ENCODE measurements at places on chromosomes 11 and 22.

DNA sequence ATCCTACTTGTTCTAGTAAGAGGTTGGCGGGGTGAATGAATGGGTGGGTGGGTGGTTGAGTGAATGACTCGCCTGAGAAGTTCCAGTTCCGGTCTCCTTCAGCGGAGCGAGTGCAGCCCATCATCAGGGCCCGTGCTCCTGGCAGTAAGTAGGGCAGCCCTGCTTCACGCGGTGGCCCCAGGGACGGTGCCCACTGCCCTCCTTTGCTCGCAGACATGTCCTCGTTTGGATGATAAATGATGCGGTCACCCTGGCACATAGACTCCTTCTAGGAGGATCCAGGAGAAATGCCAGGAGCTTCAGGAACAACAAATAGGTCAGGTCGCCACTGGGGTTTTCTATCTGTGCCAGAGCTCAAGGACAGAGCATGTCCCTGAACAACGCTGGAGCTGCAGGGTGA, 370.8 kb downstream of the CTTN start:
- DNase-seq: no peak

GRCh38 chr11:92667486-92668152, 301.8 kb upstream of the MTNR1B start:
- DNase-seq: no peak

DNA sequence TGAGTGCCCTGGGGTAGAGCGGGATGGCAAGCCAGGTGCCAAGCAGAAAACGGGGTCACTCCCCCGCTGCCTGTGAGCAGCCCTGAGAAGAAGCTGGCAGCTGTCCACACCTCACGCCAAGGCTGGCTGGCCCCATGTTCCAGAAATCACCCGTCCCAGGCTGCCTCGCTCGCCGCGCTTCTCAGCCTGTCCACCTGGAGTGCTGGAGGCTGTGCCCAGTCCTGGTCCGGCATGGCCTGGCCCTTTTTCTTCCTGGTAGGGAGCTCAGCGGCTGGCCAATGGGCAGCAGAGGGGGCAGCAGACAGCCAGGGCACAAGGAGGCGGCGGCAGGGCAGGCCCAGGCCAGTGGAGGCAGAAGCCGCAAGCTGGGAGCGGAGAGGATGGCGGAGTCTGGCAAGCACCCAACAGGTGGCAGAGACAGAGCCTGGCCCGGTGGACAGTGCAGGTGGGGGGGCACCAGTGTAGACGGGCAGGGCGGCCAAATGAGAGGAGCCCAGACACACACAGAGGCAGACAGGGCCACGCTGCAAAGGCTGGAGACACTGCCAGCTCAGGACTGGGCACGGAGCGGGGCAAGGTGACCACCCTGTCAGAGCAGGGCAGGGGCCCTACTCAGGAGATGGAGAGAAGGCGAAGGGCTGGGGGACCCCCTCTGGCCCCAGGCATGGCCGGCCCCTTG, 37.2 kb upstream of the TH start:
- DNase-seq: no peak

GRCh38 chr11:132987936-132988335, 544.4 kb downstream of the OPCML start:
- no peak for DNase-seq

Measured in H54 (cell line).